ENCODE measurements at places on chromosomes 6 and 20.

DNA sequence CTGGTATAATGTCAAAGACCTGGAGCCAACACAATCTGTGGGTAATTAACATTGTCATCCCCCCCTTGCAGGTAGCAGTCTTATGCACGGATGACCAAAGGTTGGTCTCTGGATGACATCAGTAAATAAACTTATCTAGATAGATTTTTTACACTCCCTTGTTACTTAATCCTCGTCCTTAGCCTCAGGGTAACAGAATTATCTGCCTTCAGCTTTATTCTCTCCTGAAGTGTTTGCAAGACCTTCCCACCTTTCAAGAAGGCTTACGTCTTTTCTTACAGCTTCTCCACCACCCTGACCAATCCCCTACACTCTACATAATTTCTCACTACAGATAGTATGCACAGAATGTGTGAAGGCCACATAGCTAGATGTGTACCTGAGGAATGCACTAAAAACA is 434.8 kb upstream of the HTR1E start:
- no peak for DNase-seq

DNA sequence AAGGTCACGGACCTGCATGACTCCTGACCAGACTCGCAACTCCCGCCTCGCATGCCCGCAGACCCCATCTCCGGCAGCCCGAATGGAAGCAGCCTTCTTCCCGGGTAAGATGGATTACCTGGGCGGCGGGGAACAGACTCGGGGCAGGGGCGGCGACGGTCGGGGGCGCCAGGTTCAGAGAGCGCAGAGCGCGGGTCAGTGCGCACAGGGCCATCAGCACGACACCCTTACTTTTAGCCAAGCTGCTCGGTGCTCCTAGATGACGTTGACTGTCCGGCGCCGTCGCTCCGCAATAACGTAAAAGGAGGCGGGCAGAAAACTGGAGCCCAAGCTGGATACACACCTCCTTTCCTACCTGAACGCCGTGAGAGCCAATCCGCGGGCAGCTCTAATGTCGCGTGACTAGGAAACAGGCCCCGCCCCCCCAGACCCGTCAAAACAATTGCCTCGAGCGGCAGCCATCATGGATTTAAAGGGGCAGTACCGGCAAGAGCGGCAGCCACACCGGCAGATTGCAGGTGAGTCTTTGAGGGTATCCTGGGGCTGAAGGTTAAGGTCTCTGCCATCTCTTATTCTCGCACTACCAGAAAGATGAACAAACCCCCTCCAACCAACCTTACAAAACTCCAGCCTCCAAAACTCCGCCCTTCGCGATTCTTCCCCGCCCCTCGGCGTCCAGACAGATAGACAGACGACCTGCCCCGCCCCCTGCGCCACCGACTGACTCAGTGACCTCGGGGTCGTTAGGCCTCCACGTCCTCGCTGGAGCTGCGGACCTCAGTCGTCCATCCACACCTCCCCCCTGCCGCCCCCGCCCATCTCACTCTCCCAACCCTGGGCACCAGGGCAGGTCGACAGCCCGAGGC is at the start of the genes KLC4 and MRPL2:
Gene KLC4, plus strand, starts transcription at position 464 of the 866 bp plus-strand sequence. CDS start 1,705 bp downstream, outside the sequence.
Gene MRPL2, minus strand, starts transcription at position 267 of the 866 bp plus-strand sequence. Its CDS starts 53 bp downstream, at position 214.
- DNase-seq: peak; percentile 99

DNA sequence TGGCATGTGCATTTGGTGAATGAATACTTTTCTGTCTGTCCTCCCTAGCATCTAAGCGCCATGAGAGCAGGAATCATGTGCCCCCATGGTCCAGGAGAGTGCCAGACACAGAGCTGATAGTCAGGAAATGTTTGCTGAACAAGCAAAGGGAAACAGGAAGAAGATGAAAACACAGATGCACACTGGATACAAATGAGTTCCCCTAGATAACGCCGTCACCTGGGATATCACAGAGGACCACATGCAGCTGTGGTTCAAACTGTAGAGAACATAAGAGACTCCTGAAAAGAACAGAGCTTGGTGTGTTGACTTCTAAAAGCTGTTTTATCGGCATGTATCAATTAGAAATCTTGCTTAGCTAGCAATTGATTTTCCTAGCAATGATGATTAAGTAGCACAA is 293.7 kb downstream of the BTBD3 start:
- DNase-seq: no peak

GRCh38 chr6:5054245-5054873 is 30.8 kb upstream of the PPP1R3G start:
- DNase-seq: peak; percentile 33

DNA sequence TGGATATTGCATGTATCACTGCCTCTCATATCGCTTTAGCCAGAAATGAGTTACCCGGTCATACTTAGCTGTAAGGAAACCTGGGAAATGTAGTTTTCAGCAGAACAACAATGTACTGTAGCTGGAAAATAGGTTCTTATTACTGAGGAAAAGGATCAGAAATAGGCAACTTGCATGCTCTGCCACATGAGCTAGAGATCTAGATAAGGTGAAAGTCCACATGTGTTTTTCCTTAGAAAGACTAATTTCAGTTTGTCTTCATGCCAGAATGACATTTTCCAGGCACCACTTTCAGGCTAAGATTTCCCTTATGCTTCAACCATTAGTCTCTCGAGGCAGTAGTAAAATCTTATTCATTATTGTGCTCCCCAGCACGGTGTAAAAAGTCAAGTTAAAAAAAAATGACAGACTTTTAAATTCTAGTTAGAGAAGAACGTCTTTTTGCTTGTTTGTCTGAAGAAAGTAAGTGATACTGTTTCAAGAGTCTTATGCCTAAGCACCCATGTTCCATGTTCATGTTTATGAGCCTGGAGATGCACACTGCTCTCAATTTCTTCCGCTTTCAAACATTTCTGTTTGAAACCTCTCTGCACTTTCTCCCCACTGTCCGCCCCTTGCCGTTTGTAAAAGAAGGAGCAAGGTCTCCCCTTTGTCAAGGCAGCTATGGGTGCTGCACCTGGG is 67.6 kb downstream of the ZNF831 start:
- DNase-seq: peak; percentile 85

DNA sequence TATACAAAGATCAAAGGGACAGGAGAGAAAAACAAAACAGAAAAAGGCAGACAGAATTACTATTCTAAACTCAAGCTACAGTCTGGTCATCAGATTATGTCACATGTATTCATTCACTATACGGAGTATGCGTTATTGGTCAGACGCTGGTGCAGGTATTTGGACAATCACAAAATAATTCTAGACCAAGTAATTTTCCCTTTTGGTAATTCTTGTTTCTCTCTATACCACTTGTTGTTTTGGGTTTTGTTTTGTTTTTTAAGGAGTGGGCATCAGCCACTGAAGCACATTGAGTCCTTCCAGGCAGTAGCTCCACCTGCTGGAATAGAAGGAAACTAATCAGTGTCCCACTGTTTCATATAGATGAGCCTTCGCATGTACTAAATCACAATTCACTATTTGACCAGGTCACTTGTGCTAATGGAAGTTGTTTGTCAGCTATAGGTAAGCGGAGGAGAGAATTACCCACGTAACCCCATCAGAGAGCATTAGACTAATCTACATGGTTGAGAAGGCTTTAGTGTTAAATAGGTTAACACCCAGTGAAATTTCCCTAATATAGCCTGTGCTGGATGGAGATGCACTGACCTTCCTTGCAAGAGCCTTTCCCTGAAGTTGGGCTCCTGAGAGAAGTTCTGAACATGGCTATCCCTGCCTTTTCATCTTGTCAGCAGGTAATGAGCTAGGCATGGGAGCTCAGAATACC is 77.9 kb downstream of the TNFAIP3 start:
- peak; percentile 35 for DNase-seq

- no peak for DNase-seq
These were observed 15.3 kb upstream of the TBC1D32 start for GRCh38 chr6:121349596-121349995.

GRCh38 chr20:7702141-7702540 is 238.1 kb downstream of the HAO1 start:
- DNase-seq: no peak

- no peak for DNase-seq
These were observed 6.1 kb downstream of the PTGIS start for GRCh38 chr20:49561806-49562205.

DNA sequence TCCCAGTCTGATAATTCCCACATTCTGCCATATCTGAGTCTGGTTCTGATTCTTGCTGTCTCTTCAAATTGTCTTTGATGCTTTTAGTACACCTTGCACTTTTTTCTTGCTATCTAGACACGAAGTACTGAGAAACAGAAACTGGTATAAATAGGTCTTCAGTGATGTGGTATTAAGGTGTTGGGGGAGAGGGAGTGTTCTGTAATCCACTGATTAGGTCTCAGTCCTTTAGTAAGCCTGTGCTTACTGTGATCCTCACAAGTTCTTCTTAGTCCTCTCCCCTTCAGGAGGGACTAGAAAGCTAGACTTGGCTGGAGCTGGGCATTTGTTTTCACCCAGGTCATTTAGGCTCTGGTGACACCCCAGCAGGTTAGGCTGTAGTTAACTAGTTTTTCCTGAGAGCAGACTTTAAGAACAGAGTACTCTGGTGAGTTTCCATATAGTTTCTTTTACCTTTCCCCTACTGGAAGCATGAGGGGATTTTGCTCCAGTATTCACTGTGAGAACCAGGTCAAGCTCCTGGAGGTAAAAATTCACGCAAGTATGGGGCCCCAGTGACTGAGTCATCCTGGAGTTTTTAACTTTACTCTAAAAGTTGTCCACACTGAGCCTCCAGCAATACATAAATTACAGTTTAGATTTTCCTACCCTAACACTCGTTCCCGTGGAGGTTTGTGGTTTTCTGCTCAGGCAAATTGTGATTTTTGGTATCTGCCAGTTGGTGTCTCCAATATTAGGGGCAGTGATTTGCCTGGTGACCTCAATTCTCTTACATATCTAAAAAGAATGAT is 154.6 kb downstream of the CDKAL1 start:
- DNase-seq: no peak

- DNase-seq: no peak
These were observed 2.2 kb downstream of the POLR1H start for GRCh38 chr6:30063315-30063714.

- no peak for DNase-seq
These were observed 483.9 kb downstream of the CD83 start for GRCh38 chr6:14601490-14601889.

DNA sequence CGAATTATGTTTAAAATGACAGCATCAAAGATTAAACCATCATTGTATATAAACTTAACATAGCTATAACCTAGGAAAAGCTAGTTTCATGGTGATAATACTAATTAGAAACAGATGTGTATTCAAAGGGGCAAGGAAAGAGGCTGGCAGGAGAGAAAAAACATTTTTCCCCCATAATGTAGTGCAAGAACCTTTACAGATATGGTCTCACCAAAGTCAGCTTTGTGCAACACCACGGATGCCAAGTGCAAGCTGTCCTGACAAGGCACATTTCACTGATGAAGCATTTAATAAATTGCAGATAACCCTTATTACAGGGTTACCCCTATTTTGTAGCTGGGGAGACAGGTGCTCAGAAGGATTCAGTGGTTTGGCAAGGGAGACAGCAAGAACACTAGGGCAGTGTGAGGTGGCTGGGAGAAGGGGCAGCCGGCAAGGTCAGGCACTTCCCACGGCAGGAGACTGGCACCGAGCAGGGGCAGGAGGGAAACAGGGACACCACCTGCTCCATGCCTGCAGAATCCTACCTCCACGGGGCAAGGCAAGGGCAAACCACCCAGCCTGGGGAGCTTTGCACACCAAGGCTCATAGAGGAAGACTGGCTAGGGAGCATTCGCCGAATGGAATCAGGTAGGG is 6.5 kb downstream of the RPS6KA2 start:
- no peak for DNase-seq

GRCh38 chr6:32151863-32152768 is at the start of gene PRRT1:
TSS of gene PRRT1 (minus strand) at chr6:32151939. CDS start at chr6:32151827, 112 bp downstream.
- DNase-seq: no peak
